ENCODE measurements at places on chromosomes 7 and 10. TPM values are rescaled to one million over a fixed set of nuclear protein-coding genes. Genes with fewer than 3 reads are reported as not detected.

The VSTM4 gene
- total RNA-seq = 0.07 TPM

The SPDYE8 gene
- total RNA-seq = not detected

DNA sequence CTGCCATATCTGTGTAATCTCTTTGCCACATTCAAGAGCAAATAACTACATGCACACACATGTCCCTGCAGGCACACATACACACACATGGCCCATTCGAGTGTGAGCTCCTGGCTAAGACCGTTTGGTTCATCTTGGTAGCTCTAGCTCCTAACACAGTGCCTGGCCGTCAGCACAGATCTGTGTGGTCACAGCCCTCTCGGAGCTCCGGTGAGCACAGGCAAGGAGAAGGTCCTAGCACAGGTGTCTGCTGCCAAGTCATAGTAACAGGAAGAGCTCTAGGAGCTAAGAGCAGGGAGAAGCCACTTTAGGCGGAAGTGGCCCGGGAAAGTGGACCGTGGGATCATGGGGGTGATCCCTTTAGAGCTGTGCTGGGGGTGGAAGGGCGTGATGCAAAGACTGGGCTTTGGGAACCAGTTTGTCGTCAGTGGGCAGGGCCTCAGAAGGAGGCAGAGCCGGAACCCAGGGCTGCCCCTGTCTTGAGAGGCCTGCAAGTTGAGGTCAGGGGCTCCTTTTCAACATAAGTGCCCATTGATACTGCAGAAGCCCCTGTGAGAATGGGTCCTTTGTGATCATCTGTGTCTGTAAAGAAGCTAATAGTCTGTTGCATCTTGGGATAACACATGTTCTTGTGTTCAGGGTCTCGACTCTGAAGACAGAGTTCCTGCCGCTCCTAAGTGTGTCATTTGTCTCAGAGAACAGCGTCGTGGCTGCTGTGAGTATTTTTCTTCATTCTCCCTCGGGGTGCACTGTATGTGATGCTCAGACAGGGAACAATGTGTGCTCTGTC is 16.6 kb upstream of the ARPC1B start:
- peaks cover 27% of the 10 kb centered on the region for H3K36me3 ChIP-seq
- H3K27ac ChIP-seq = no peak overlapping the region
- H3K4me3 ChIP-seq = no peak overlapping the region
- no peak for DNase-seq

DNA sequence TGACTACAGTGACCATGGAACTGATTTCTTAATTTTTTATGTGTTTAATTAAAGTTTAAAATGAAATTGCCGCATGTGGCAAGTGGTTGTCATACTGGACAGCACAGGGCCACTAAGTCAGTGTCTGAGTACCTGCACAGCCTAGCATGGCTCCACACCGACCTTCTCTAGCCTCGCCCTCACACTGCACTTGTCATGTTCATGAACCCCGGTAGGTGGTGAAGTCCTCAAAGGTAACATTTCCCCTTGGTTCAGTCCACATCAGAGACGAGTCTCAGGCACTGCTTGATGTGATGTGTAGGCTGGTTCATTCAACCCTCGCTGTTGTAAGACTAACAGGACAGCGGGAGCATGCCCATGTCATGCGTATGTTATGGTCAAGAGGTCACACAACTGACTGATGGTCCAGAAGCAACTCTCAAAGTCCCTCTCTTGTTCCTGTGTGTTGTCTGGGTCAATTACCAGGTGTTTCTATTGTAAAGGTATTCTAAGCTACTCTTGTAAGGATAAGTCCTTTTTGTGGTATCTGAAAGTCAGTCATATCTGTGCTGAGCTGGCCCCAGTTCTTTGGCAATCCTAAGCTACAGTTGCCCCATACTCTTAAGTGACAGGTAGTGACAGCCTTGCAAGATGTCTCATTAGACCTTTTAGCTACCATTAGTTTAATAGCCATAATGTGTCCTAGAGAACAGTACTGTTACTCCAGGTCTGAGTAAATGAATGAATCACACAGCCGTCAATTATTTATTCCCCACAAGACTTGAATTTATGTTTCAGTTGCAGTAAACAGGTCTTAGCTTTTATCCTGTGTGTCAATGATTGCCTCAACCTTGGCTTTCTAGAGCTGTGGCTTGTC is 32.9 kb upstream of the ZC3HAV1L start:
- H3K36me3 ChIP-seq = peaks cover 30% of the 10 kb centered on the region
- DNase-seq = no peak
- H3K4me3 ChIP-seq = no peak overlapping the region
- H3K4me1 ChIP-seq = no peaks in the 10 kb centered on the region

DNA sequence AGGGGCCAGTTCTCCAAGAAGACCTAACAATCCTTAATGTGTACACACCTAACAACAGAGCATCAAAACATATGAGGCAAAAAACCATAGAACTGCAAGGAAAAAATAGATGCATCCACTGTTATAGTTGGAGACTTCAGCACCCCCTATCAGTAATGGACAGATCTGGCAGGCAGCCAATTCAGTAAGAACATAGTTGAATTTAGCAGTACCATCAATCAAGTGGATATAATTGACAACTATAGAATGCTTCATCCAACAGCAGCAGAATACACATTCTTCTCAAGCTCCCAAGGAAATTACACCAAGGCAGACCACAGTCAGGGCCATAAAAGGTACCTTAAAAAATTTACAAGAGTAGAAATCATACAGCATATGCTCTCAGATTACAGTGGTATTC is 42.2 kb downstream of the POLL start:
- no peaks in the 10 kb centered on the region for H3K27me3 ChIP-seq
- no peaks in the 10 kb centered on the region for H3K4me1 ChIP-seq
- H3K4me3 ChIP-seq = no peak overlapping the region
- H3K27ac ChIP-seq = no peak overlapping the region
- no peak for DNase-seq
- no peaks in the 10 kb centered on the region for H3K36me3 ChIP-seq

DNA sequence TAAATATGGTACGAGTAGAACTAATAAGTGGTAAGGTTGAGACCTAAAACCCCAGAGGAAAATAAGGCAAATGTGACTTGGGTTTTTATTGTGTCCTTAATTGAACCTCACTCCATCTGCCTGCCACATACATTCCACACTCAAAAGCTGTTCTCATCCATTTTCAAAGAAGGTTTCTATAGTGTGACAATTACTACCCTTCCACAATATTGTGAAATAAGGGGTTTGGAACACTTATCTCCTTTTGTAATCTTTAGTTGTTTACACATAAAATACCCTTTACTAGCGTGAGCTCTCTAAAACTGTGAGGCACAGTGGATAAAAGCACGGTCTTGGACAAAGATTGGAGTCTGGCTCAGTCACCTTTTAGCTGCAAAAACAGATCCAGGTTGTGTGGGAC is 166.6 kb downstream of the THSD7A start:
- no peaks in the 10 kb centered on the region for H3K36me3 ChIP-seq
- H3K27me3 ChIP-seq = no peaks in the 10 kb centered on the region
- no peaks in the 10 kb centered on the region for H3K4me1 ChIP-seq
- no peak overlapping the region for H3K4me3 ChIP-seq
- H3K27ac ChIP-seq = no peak overlapping the region
- DNase-seq = no peak

DNA sequence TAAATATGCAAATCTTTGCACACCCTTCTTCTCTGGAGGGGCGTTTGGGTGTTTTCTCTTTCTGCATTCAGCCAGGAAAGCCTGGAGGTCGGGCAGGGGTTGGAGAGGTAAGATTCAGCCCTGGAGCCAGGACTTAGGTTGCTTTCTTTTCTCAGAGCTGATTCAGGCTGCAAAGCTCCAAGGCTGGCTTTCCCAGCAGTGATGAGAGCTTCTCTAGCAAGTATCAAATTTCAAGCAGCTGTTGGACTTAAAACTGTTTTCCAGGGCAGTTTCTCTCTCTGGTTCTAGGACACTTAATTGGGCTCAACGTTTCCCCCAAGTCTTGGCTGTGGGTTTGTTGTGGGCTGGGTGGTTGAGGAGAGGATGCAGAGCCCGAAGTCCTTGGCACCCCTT is 608 bp downstream of the AKR1B10 start:
- H3K4me1 ChIP-seq = peaks cover 11% of the 10 kb centered on the region
- DNase-seq = no peak
- peaks cover 13% of the 10 kb centered on the region for H3K27me3 ChIP-seq
- no peak overlapping the region for H3K27ac ChIP-seq

GRCh38 chr7:79971058-79971457 is 163.6 kb upstream of the GNAI1 start:
- no peaks in the 10 kb centered on the region for H3K36me3 ChIP-seq
- no peak overlapping the region for H3K4me3 ChIP-seq
- no peak overlapping the region for H3K27ac ChIP-seq

DNA sequence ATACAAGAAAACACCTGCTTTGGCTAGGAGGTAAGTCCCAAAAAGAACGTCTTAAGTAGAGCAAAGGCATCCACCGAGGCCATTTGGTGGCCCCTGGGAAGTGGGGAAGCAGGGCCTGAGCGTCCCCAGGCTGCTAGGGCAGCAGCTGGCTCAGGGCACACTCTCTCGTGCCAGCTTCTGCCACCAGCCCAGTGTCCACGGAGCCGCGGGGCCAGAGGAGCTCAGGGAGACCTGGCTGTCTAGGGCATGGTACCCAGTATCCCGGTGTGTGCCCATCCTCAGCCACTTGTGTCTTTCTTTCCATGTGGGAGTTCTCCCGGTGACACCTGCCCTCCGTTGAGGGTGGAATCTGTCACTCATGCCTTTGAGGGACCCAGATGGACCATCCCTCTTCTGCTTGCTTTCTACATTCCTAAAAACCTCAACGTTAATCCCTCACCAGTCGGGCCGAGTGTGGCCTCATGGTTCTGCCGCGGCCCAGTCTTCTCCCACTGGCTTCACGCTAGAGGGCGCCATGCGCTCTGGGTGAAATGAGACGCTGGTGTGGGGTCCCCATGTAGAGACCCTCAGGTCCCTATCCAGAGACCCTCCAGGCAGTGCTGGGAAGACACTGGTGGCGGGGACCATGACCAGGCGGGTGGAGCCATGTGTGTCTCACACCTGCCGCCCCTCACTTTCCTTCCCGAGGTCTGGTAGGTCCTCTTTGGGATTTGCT is 9.5 kb upstream of the AP5Z1 start:
- H3K36me3 ChIP-seq = peaks cover 27% of the 10 kb centered on the region
- H3K4me1 ChIP-seq = no peaks in the 10 kb centered on the region
- no peak for DNase-seq
- no peaks in the 10 kb centered on the region for H3K27me3 ChIP-seq
- H3K27ac ChIP-seq = no peak overlapping the region
- no peak overlapping the region for H3K4me3 ChIP-seq

DNA sequence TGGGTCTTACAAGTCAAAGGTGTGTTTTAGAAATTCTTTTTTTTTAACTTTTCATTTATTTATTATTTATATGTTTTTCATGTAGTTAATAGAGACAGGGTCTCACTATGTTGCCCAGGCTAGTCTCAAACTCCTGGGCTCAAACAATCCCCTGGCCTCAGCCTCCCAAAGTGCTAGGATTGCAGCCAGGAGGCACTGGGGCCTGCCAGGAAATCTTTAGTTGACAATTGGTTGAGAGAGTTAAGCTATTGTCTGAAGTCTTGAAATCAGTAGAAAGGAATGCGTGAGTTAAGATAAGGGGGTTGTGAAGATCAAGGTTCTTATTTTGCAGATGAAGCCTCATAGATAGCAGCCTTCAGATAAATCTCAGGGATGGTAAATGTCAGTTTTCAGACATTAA is 245.4 kb upstream of the GALNT17 start:
- H3K36me3 ChIP-seq = no peaks in the 10 kb centered on the region
- H3K4me3 ChIP-seq = no peak overlapping the region
- no peak overlapping the region for H3K27ac ChIP-seq
- no peaks in the 10 kb centered on the region for H3K27me3 ChIP-seq
- no peak for DNase-seq

The CD36 gene
- 0.32 TPM for total RNA-seq

DNA sequence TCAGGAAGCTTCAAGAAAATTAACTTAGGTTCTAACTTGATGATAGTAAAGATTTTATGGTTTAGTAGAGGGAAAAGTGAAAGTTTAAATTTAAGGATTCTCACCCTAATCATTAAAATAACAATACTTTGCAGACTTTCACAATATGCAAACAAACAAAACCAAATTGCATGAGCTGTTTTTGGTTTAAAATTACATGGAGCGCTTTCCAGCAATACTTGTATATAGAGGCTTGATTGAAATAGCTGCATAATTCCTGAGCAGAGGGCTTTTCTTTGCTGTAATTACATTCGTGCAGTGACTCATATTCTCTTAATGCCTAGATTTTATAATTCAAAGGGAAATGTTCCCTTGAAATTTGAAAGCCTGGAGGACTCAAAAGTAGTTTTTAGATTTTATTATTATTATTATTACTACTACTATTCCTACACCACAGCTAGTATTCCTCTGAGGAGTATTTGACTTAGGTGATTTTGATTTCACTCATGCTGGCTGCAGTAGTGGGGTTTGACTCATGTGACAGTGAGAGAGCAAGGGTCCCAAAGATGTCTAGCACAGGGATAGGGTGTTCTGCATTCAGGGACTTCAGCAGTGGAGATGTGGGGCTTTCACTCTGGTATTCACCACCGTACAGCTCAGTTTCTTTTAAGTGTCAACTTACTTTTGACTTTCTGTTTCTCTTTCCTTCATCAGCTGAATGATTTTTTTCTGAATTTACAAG is 138.1 kb downstream of the ADAM22 start:
- H3K27me3 ChIP-seq = no peaks in the 10 kb centered on the region
- no peaks in the 10 kb centered on the region for H3K4me1 ChIP-seq
- no peak overlapping the region for H3K27ac ChIP-seq
- no peak for DNase-seq
- H3K4me3 ChIP-seq = no peak overlapping the region
- H3K36me3 ChIP-seq = no peaks in the 10 kb centered on the region

The SLC39A12 gene
- total RNA-seq = not detected

DNA sequence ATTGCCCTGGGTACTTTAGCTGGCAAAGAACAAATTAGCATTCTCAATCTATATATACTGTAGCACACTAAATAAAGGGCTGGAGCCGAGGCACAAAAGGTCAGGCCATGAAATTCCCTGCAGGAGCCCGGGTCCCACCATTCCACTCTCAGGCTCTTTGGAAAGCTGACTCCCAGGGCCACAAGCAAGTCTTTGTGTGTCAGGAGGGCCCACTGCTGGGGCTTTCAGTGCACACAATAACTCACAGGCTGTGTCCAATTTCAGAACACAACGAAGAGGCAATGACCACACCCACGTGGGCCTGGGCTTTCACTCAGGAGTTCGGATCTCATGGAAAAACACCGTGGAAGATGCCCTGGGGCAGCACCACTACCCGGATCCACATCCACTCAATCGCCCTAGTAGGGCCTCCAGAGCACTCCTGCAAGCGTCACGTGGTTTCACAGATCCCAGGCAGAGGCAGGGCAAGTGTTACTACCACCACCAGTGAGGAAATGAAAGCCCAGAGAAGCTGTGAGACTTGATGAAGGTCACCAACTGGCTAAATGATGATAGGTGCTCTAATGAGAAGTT is 60.3 kb downstream of the COBL start:
- H3K4me1 ChIP-seq = peaks cover 13% of the 10 kb centered on the region
- H3K4me3 ChIP-seq = no peak overlapping the region
- no peak overlapping the region for H3K27ac ChIP-seq
- H3K27me3 ChIP-seq = no peaks in the 10 kb centered on the region
- H3K36me3 ChIP-seq = no peaks in the 10 kb centered on the region
- no peak for DNase-seq

GRCh38 chr7:19899529-19899928 is 126.1 kb upstream of the TMEM196 start:
- H3K4me3 ChIP-seq = no peak overlapping the region
- no peak overlapping the region for H3K27ac ChIP-seq
- DNase-seq = no peak
- no peaks in the 10 kb centered on the region for H3K36me3 ChIP-seq
- H3K4me1 ChIP-seq = no peaks in the 10 kb centered on the region
- no peaks in the 10 kb centered on the region for H3K27me3 ChIP-seq
